ENCODE measurements at places on chromosomes 11 and 22.

- DNase-seq = peak; percentile 37
These were observed 71.5 kb upstream of the VSTM5 start for GRCh38 chr11:93921695-93922468.

DNA sequence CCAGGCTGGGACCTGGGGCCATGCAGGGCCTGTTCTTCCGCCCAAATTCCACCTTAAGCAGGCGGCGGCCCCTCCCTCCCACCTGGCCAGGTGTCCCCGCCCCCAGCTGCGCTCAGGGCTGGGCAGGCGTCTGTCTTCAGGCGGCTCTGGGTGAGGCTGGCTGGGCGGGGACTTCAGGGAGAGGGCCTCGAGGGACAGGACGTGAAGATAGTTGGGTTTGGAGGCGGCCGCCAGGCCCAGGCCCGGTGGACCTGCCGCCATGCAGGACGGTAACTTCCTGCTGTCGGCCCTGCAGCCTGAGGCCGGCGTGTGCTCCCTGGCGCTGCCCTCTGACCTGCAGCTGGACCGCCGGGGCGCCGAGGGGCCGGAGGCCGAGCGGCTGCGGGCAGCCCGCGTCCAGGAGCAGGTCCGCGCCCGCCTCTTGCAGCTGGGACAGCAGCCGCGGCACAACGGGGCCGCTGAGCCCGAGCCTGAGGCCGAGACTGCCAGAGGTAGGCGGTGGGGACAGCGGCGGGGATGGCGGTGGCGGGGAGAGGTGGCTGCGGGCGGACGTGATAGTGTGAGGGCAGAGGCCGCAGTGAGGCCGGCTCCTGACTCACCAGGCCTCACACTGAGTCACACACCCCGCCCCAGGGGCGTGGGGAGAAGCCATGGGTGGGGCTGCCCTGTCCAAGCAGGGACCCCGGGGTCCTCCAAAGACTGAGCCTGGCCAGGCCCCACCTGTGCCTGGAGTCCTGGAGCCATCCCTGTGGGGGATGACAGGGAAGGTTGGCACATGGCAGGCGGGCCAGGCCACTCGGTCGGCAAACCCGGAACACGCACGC, at the start of gene PKP3:
Gene PKP3, plus strand, starts transcription at position 176 of the 824 bp plus-strand sequence. Its CDS starts 84 bp downstream, at position 260.
- no peak for DNase-seq

GRCh38 chr22:33105501-33105911, 47.3 kb upstream of the SYN3 start:
- no peak for DNase-seq

GRCh38 chr11:64766881-64767280, 7.1 kb upstream of the PYGM start:
- no peak for DNase-seq

GRCh38 chr11:62548545-62549335, 2.1 kb upstream of the AHNAK start:
- DNase-seq = no peak

GRCh38 chr11:128779036-128779435, 85.2 kb downstream of the FLI1 start:
- no peak for DNase-seq

- peak; percentile 83 for DNase-seq
These were observed 17.5 kb downstream of the RELT start for GRCh38 chr11:73393479-73394415.

GRCh38 chr11:75673977-75674582, 5.2 kb upstream of the MAP6 start:
- no peak for DNase-seq

- no peak for DNase-seq
These were observed 873.7 kb upstream of the FAT3 start for GRCh38 chr11:91350931-91351330.

- DNase-seq = no peak
These were observed 27.6 kb downstream of the SCN4B start for GRCh38 chr11:118124929-118125535.

DNA sequence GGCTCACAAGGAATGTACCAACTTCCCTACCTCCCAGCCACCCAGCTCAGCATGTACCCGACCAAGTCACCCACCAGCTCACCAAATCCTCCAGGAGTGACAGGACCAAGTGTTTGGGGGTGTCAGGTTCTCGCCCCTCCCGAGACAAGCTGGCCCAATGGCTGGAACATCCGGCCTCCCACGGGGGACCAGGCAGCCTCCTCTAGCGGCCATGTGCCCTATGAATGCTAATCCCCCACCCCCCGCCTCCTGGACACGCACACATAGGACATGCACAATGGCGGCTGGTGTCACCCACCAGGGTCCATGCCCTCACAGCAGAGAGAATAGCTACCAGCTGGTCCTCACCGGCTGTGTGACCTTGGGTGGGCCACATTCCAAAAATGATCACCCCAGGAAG, 151.0 kb downstream of the MN1 start:
- DNase-seq = no peak

DNA sequence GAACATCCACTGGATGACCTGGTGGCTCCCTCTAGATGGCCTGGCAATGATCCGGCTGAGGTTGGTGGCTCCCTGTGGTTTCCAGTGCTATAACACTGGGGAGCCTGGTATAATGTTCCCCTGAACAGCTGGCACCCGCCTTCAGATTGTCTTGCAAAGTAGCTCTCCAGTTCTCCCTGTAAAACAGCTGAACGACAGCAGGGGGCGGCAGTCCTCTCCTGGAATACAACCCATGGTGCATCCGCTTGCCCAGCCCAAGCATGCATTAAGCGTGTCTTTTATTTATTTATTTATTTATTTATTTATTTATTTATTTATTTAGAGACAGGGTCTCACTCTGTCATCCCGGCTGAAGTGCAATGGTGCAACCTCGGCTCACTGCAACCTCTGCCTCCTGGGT, 258.9 kb downstream of the BUD13 start:
- no peak for DNase-seq

DNA sequence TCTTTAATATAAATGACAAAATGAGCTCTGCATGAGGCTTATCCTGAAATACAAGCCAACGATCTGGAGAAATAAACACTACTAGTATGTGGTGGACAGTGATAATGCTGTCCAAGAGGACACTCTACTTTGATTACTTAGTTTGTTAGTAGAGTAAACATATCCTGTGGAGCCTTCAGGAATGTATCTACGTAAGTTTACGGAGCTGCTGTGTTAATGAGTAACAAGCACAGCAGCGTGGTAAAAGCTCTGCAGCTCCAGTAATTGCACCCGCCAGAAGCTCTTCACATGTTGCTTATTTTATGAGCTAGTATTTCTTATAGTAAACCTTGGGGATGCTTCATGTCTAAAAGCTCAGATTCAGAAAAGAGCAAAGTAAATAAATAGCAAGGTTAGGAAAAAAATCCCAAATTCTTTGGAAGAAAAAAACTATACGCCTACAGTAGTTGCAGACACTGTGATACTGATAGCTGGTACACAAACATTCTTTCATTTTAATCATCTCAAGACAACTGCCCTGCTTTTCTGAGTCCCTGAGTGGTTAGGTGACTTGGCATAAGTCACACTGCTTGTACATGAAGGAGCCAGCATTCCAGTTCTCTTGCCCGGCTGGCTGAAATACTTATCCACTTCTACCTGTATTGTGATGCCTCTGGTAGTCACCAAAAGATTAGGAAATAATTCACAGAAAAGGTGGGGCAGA, 32.7 kb upstream of the CCDC34 start:
- no peak for DNase-seq

GRCh38 chr11:70092959-70093715, 15.0 kb downstream of the ANO1 start:
- DNase-seq = no peak

DNA sequence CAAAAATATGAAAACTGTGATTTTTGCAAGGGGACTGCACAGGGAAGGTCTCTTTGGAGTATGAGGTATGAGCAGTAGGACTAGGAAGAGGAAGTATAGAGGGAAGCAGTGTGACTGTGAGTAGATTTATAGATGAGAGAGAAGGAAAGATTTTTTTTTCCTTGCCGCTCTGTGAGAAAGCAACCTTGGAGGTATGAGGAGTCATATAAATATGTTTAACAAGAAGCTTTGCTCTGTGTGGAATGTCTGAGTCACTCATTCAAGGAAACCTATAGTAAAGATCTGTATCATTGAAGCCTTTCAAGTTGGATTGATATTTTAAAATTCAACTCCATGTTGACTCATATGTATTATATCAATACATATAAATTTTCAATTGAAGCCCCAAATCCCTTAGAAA, 26.2 kb downstream of the DNHD1 start:
- no peak for DNase-seq

DNA sequence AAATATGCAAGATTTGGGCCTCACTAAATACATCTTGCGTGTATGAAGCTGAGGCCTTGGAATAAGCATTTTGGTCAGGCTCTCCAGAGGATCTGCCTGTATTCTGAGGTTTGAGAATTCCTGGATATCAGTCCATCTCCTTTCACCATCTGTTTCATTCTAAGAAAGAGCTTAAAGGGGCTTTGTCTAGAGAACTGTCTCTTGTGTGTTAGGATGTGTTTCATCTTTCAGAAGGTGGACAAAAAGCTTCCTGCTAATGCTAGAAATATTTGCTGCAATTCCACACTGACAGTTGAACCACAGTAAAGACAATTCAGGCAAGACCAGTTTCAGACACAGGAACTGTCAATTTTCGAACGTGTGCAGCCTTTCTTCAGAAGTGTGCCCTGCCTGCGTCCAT, 185.4 kb downstream of the DBX1 start:
- no peak for DNase-seq

DNA sequence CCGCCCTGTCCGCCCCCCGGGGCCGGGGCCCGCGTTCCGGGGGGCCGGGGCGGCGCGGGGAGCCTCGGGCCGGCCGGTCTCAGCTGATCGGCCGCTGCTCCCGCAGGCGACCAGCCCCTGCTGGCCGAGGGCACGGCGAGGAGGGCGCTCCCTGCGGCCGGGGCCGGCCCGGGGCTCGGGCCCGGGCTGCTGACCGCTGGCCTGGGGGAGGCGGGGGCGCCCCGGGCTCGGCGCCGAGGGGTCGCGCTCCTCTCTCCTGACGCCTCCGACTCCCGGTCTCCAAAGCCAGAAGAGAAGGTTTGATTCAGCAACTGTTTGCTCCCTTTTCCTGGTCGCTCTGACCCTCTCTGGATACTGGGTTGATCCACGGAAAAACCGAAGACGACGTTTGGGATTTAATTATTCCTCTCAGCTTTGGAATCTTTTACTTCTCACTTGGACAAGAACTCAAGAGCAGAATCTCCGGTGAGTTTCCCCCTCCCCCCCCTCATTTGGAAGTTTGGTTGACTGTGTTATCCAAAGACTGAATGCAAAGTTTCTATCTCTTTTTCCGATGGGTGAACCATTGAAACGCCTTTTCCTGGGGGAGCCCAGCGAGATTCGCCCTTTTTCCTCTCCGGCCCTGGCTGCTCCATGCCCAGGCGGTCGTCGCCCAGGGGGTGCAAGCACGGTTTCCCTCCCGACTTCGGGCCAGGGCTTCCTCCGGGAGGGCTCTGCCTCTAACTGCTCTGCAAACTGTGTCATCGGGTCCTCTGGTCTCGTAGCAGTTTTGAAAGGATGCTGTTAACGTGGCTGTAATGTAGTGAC, 725 bp downstream of the KDM2A start:
- peak; percentile 28 for DNase-seq

DNA sequence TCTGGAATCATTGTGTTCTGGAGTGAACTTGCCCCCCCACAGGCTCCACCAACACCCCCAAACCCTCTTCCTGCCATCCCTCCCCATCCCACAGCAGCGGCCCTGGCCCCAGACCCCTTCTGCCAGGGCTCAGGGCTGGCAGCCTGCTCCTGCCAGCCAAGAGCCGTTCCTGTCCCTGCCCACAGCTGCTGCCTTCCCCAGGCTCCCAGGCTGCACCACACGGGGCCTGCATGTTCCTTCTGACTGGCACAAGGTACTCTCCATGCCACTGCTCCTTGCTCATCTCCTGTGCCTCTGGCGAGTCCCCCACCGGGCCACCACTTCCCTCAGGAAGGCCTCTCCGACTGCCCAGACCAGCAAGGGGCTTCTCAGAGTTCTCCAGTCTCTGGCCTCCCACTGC, 4.9 kb downstream of the GP1BB start:
- DNase-seq = no peak

- no peak for DNase-seq
These were observed 892.6 kb downstream of the TBC1D22A start for GRCh38 chr22:47654922-47655491.

DNA sequence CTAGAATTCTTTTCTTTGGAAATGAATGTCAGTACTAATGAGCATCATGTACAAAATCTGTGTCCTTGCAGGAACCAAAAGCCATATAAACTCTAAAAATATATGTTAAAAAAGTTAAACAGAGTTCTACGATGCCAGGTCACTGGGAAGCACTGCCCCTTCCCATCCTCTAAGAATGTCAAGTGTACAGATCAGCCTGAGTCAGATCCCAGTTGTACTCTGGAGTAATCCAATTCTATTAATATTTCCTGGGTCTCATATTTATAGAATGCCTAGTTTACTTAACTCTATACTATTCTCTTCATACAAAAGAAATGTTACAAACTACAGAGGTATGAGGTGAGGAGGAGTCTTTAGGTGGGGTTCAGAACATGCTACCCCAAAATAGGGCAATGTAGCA, 460.1 kb downstream of the DLG2 start:
- no peak for DNase-seq

GRCh38 chr11:4026389-4026788, 68.2 kb upstream of the RRM1 start:
- no peak for DNase-seq

- no peak for DNase-seq
These were observed 29.1 kb downstream of the LIMK2 start for GRCh38 chr22:31241200-31241599.

DNA sequence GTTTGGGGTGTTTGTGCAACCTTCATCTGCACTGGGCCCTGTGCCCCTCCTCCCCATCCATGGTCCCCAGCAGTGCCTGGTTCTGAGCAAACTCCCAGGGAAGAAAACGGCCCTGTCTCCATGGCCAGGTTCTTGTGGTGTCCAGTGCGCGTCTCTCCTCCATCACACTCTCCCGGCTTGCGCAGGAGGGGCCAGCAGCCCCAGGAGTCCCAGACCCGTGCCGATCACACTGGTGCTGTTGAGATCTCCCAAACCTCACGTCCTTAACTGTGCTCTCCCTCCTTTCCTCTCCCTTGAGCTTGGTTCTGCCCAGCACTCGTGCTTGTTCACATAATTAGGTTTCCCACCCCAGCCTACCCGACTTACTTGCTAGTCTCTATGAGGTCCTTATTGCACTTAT, 10.9 kb upstream of the GRK2 start:
- no peak for DNase-seq
